Natural killer cell treated with Interleukin-12 subunit alpha and Interleukin-12 subunit beta and Interleukin-15 and Interleukin-18, amount 100 ng/mL, for 72 hours (primary cell): ENCODE measurements at places on chromosomes 11 and 22.

DNA sequence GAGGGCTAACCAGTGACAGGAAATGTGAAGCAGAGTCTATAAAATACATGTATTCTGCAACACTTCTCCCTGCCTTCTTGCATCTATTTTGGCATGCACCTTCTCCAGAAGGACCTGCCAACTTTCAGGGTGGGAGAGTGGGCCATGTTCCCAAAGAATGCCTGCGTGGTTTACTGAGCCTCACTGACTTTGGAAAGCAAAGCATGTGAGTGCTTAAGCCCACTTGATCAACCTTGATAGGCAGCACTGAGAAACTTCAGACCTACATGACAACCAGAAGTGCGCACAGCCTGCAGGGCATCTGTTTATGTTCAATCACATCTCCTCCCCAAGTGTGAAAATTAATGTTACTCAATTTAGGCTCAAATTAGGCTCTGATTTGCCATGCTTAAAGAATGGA is 69.2 kb downstream of the AMOTL1 start:
- DNase-seq = no peak

DNA sequence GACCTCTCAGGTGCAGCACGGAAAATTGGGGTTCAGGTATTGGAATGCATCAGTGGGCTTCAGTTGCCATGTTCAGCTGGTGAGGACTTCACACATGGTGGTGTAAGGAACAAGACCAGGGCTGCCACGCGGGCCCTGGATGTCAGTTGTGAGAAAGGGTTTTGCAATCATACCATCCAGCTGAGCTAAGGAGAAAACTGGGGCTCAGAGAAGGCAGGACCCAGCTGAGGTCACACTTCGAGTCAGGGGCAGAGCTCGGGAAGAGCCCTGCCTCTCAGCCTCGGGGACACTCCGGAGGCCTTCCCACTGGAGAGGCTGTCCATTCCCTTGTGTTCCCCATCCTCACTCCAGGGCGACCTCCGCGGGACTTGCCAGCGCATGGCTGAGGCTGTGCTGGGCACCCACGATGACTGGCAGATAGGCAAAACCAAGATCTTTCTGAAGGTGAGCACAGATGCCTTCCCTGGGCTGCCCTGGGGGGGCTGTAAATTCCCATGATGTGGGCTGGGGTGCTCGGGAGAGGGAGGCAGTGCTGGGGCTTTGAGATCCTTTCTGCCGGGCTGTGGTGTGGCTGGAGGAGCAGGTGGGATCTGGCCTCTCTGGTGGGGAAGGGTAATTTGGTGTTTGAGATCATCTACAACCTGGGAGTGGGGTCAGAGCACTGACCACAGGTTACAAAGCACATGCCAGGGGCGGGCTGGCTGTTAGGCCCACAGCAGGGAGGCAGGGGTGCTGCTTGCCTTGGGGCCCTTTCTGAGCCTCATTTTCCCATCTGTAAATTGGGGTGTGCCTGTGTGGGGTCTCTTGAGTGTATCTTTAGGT is 47.2 kb downstream of the MYO7A start:
- no peak for DNase-seq

DNA sequence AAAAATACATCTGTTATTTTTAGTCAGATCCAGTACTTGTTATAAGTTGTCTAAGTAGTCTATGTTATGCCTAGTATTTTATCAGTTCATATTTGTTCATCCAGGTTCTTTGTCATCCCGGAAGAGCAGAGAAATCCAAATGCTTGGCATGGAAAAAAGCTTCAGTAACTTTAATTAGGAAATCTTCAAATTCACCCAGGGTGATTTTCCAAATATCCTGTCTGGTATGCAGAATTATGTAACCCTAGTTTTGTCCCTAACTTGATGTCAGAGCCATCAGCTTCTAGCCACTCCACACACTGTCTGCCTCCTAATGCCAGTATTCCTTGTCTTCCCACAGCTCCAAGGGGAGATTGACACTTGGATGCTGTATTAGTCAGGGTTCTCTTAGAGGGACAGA is 216.2 kb downstream of the ARHGAP42 start:
- DNase-seq = no peak

DNA sequence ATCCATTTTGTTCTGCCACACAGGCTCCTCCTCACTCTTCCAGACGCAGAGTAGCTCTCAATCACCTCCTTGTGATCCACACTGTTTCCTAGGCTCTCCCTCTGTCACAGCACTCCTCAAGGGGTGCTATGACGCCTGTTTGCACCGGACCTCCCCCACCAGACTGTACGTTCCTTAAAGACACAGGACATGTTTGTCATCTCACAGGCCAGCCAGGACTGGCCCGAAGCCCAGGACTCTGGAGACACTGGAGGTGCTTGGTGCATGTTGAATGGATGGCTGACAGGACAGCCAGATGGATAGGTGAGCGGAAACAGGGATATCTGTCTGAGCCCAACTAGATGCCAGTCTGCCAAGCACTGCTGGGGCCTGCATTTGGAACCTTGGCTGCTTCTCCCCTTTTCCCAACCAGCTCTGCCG is 13.6 kb downstream of the PLA2G6 start:
- no peak for DNase-seq

DNA sequence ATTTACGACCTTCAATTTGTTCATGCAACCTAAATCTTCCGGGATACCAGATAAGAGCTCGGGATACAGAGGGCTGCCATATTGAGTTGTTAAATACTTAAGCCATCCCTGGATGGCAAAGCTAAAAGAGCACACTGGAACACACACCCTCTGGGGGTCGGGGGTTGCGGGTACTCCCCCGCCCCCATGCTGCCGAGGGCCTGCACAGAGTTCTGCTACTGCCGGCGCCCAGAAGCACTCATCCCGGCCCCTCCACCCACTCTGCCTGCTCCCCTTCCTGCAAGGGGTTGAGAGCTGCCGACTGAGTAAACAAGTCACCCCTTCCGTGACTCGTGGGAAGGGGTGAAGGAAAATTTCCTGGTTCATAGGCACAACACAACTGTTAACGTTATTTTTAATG is 9.3 kb upstream of the MMP13 start:
- DNase-seq = no peak

- no peak for DNase-seq
These were observed 30.2 kb downstream of the MSANTD4 start for GRCh38 chr11:105991888-105992287.

- no peak for DNase-seq
These were observed 177.5 kb upstream of the ZBED5 start for GRCh38 chr11:11035331-11035730.

DNA sequence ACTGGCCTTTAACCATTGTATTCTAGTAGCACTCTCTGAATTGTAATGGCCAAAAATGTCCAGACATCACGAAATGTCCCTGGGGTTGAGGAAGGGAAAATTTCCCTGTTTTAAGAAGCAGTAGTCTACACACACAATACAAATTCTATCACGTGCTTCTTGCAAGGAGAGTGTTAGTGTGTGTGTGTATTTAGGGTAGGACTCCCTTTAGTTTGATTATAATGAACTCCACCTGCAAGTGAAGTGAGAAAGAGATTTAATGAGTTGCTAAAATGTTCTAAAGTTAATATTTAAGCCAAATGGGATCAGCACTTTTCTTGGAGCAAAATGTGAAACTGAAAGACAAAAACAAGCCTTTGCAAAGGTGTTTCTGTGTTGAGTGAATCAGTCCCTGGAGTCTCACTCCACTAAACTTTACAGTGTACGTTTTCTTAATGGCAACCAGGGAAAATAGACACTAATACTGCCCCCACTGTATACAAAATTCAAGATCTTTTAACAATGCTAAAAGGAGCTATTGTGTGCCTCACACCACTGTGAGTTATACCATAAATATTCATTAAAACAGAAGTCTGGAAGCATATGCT is 590.3 kb upstream of the TENM4 start:
- DNase-seq = no peak

DNA sequence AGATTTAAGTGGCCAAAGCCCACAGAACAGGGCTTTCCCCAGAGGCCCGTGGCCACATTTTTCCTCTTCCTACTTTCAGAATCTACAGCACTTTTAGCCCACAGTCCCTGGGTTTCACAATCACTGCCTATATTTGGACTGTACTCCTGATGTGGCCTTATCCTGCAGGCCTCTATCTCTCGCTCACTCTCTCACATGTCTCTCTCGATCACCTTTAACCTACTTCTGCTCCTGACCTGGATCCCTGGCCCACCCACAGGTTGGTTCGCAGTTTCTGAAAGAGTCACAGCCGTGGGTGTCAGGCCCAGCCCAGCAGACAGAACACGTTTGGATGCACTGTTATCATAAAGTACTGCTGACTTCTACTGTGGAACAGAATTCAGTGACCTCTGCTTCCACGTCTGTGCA is 55.5 kb downstream of the LARGE1 start:
- DNase-seq = no peak

- DNase-seq = no peak
These were observed 23.4 kb upstream of the ARHGAP20 start for GRCh38 chr11:110735455-110736170.

DNA sequence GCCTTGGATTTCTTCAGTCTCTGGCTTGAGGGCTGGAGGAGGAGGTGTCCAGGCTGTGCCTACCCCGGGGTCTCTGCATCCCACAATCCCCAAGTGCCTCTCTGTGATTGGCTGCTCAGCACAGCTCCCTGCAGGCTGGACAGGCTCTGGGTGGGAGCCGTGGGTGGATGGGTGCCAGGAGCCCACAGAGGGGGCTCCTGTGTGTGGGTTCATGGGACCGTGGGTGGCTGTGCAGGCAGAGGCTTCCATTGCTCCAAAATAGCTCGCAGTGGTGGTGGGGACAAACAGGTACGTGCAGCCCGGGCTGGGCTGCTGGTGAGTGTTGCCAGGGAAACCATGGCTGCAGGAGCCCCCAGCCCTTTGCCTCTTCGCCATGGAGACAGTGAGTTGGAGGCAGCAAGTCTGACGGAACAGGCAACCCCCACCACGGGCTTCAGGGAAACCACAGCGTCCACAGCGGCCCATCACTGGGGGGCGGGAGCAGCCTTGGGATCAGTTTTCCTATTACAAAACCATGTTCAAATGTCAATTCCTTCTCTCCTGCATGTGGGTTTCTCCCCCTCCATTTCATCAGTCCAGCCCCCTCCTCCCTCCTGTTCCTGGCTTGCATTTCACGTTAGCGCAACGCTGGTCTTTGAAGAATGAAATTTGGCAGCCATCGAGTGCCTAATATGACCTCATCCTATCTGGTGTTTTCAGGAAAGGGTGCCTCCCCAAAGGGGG is 155.2 kb downstream of the TRIM29 start:
- DNase-seq = no peak

DNA sequence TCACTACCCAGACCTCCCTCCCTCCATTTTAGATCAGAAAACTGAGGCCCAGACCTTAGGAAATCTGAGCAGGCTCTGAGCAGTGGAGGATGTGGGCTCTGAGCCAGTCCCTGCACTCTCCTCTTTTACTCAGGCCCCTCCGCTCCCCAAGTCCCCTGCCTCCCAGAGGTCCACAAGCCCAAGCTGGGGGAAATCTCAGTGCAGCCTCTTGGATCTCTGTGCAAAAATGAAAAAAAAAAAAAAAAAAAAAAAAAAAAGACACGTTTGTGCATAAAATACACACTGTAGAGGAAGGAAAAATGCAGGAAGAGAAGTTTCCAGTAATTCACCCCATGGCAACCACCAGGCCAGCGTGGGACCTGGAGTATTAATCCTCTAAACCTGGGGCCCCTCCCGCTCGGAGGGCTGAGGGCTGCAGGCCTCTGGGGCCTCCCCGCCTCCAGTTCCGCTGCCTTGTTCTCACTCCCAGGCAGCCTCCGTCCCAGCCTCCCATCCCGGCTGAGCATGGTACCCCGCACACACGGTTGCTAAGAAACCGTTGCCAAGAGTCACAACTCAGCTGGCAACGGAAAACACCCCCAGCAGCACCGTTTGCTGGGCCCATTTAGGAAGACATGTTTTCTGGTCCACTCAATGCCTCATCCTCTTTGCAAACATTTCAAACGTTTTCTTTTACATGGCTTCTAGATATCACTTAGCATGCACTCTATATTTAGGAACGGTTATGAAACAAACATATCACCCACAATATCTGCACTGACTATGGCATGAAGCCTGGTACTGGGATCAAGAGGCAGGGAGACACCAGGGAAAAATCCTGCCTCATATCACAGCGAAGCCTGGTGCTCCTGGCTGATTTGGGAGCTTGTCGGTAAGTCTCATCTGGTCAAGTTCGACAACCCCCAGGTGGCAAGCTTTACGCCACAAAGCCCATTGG is 227.5 kb downstream of the CTTN start:
- DNase-seq = no peak

- DNase-seq = no peak
These were observed 455.7 kb downstream of the RAB38 start for GRCh38 chr11:87719326-87720073.

- DNase-seq = no peak
These were observed 336.0 kb downstream of the CADM1 start for GRCh38 chr11:115168229-115168671.

- peak; percentile 66 for DNase-seq
These were observed at the start of gene CASP1 for GRCh38 chr11:105034813-105035620. Gene CASP1, minus strand, starts transcription at chr11:105035144. Its CDS starts 31 bp downstream, at chr11:105035113.

DNA sequence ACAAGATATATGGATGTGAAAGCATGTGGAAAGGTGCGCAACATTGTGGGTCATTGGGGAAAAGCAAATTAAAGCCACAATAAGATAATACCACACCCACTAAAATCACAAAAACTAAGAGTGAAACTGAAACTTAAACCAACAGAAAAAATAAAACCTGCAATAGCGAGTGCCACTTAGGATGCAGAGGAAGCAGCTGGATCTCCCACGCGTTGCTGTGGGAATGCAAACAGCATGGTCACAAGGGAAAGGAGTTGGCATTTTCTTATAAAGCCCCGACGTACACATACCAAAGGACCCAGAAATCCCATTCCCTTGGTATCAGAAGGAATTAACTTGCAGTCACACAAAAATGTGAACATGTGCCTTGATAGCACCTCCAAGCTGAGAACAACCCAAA is 712.0 kb downstream of the TBC1D22A start:
- DNase-seq = no peak

GRCh38 chr22:30289141-30289979 is at the start of gene CASTOR1:
Gene CASTOR1, minus strand, starts transcription at chr22:30289505. Its CDS starts 8 bp downstream, at chr22:30289497.
- peak; percentile 93 for DNase-seq

DNA sequence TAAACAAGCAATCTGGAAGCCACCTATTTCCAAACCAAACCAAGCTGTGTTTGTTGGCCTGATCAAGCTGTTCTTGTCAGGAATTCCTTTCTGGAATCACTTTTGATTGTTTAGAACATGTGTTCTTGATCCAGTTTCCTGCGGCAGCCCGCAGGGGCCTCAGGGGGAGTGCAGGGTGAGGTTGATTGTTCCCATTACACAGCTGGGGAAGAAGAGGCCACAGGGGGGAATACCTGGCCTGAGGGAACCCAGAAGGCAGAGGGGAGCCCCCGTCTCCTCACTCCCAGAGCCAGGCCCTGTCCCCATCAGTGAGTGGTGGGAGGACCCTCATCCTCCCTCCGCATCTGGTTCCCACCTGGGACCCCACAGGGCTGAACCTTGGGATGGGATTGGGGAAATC is 4.2 kb downstream of the MRGPRD start:
- DNase-seq = no peak

DNA sequence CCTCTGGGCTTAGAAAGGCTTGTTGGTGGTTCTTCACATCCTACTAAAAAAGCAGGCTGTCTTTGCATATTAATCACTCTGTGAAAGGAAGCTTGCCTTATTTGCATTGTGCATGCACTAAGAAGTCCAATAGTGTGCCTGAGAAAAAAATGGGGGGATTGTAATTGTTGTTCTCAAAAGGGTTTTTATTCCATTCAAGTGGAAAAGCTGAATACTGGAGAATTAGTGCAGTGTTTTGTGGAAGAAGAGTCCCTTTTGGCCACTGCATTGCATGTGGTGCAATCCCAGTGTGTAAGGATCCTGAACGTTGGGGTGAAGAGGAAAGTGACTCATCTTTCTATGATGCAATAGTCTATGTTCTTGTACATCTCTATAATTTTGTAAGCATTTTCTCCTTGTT is 16.5 kb downstream of the NCAM1 start:
- no peak for DNase-seq

GRCh38 chr11:129331871-129332274 is 43.8 kb upstream of the BARX2 start:
- DNase-seq = no peak

- DNase-seq = peak; percentile 88
These were observed 640 bp upstream of the ZDHHC8 start for GRCh38 chr22:20130731-20131596.
